ENCODE measurements at places on chromosomes 7 and 10.

- DNase-seq = no peak
These were observed 78.4 kb upstream of the LEP start for GRCh38 chr7:128162666-128163065.

GRCh38 chr7:133109816-133110215 is 27.9 kb upstream of the CHCHD3 start:
- no peak for DNase-seq

DNA sequence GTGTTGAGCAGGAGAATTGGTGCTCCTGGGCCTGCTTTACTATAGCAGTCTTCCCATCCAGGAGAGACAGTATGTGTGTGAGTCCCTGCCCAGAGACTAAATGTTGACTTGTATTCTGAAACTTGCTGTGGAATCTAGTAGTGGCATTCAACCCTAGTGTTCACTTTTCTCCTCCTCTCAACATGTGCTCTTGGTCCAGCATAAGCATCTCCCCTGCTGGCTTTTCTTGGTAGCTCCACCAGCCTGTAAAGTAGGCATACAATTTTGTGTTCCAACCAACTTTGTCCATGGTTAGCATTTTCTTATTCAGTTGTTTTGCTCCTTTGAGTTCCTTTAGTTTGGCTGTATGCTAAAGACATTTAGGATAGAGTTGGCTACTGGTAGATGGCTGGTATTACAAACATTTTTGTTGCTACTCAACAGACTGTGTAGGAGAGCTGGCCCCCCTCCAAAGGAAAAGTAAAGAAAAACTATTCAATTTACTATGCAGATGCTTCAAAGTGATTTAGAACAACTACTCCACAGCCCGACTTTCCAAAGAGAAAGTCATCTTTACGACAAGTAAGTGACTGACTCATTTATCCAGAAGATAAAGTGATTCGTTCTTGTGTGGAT is 46.0 kb downstream of the ASB4 start:
- no peak for DNase-seq

- DNase-seq = peak; percentile 17
These were observed 122.9 kb downstream of the RALA start for GRCh38 chr7:39746103-39746819.

GRCh38 chr7:129989466-129989865 is 36.7 kb upstream of the UBE2H start:
- DNase-seq = peak; percentile 59

DNA sequence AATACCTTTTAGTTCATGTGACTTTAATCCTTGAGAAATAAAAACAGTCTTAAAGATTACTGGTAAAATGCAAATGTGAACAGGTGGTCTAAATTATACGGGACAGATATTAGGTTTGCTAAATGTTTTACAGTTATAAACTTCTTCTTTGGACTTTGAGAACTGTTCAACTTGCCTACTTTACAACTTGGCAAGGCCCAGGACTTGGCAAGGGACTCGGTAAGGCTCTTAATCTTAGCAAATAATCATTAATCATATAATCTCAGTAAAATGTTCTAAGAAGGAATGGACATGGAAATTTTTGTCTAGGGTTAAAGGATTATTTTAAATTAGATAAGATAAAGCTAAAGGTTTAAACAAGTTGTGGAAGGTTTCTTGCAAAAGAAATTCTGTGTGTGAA is 4.8 kb upstream of the UBE2D4 start:
- no peak for DNase-seq

- no peak for DNase-seq
These were observed 53.9 kb upstream of the CREB5 start for GRCh38 chr7:28358423-28358868.

GRCh38 chr7:2577914-2578680 is 19.3 kb downstream of the IQCE start:
- DNase-seq = no peak

DNA sequence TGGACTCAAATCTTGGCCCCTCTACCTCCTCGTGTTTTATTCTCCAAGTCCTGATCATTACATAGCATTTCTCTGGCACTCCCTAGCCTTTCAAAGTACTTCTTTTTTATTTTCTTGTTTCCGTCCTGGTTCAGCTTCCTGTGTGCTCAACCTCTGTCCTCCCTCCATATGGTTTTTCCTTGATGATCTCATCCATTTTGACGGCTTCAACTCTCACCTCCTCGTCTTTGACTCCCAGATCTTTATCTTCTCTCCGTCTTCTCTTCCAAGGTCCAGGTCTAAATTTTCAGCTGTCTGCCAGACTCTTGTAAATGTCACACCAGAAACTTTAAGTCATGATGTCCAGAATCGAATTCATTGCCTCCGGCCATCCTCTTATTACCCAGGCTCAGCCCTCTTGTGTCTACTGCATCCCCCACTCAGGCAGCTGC is 23.3 kb upstream of the GFRA1 start:
- no peak for DNase-seq

DNA sequence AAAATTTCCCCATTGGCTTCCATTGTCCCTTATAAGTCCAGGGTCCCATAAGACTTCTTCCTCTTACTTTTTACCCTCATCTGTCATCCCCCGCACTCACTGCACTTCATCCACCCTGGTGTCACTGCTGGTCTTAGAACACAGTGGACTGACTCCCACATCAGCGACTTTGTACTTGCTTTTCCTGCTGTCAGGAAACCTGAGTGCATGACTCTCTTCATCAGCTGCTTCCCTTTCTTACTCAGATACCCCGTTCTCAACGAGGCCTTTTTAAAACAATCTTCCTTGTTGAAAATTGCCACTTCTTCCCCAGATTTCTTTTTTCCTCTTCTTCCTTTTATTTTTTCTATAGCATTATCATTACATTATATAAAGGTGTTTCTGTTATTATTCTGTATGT is 305.4 kb downstream of the SDK1 start:
- DNase-seq = no peak

GRCh38 chr7:21326241-21326640 is 101.6 kb upstream of the SP4 start:
- DNase-seq = no peak

- no peak for DNase-seq
These were observed 69.9 kb upstream of the FOXK1 start for GRCh38 chr7:4612237-4612636.

DNA sequence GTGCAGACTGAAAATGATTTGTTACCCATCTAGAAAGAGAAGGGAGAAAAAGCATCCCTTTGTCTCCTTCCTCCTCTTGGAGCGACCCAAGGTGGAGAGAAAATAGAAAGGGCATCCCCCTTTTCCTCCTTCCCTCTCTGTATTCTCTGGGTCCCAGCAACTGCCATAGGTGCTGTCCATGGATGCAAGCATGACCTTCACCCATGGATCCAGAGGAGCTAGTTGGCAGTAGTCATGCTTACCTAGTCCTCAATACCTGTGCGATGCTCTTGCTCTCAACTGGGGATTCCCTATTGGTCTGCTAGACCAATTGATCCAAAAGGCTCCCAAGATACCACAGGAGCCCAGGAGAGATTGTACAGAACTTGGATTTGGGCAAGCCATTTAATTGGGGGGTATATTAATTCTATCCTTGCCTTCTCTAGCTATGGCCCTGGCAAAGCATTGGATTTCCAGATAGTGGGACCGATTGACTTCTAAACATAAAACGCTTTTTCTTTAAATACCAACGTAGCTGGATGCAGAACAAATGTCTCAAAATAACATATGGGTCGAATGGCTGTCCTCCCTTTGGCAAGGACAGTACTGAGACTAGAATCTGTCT is 547.8 kb upstream of the IGFBP3 start:
- no peak for DNase-seq

DNA sequence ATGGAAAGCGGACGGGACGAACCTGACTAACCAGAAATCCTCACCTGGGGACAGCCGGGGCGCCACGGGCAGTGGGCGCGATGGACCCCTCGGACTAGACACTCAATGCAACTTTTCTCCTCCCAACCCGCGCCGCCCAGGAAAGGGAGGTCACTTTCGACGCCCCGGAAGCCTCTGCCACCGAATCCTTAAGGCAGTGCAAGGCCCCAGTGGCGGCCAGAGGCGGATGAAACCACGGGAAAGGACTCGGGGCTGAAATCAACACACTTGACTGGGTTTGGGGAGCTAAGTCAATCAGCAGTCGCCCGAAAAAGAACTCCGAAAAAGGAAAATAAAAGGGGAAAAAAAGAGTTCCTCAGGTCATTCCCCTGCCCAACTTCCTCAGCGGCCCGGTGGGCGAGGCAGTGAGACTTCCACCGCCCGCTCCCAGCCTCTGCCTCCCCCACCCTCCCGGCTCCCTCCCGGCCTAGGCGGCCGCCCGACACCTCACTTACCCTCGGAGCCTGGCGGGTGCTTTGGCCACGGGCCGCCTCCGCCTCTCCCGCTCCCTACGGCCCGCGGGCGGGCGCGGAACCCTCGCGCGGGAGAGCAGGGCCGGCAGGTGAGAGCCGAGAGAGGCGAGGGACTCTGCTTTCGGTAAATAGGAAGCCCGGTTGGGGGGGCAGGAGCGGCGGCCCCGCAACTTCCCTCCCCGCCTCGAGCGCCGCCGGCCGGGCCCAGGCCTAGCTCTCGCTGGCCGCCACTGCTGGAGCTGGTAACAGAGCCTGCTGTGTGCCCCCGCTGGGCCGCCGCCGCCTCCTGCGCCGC is 518 bp downstream of the WAPL start:
- DNase-seq = no peak

GRCh38 chr10:116848944-116849247 is 403 bp upstream of the ENO4 start:
- no peak for DNase-seq

DNA sequence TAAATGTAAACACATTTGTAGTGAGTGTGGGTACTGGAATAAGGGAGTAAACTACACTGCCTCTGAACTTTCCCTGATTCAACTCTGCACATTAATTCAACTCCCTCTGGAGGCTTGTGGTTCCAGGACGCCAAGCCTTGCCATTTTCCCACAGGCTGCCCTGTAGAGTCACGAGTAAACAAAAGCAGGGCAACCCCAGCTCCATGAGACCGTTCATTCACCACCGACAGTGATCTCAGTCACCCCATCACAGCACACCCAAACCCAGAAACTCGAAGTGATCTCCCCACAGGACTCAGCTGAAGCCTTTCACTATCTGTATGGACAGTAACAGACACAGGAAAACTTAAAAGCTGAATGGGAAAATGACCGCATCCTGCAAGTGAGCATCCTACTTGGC is 218.8 kb upstream of the FRMD4A start:
- no peak for DNase-seq

- DNase-seq = no peak
These were observed 17.2 kb upstream of the C10orf53 start for GRCh38 chr10:49662169-49662830.

- DNase-seq = no peak
These were observed 46.2 kb downstream of the CAV1 start for GRCh38 chr7:116571037-116571436.

- peak; percentile 12 for DNase-seq
These were observed 71.2 kb upstream of the FOXK1 start for GRCh38 chr7:4610768-4611467.

DNA sequence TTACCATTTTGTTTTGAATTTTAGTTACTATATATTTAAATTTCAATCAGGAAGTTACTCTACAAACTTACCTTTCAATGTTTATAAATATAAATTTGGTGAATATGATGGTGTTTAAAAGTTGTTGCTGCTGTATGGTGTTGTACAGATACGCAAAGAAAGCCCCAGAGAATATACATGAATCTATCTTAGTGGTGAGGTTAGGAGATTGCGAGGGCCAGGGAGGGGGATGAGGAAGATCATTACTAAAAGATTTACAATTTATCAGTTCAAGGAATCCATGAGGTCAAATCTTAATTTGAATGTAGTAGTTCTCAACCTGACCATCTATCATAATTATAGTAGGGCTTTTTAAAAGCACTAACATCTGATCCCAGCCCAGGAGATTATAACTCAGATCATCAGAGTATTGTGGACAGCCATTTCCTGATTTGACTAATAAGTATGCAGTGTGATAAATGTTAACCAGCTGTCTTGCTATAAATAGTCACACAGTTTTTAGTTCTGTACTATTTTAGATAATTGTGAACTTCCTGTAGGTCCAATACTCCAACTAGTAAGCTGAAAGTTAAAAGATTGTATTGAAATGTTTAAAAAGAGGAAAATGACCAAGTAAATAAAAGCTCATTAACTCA is 23.6 kb downstream of the FAM3C start:
- DNase-seq = no peak

- DNase-seq = no peak
These were observed 149.6 kb downstream of the TCF7L2 start for GRCh38 chr10:113099431-113100183.

- DNase-seq = no peak
These were observed 481.6 kb downstream of the SH2D4B start for GRCh38 chr10:81019029-81019890.

DNA sequence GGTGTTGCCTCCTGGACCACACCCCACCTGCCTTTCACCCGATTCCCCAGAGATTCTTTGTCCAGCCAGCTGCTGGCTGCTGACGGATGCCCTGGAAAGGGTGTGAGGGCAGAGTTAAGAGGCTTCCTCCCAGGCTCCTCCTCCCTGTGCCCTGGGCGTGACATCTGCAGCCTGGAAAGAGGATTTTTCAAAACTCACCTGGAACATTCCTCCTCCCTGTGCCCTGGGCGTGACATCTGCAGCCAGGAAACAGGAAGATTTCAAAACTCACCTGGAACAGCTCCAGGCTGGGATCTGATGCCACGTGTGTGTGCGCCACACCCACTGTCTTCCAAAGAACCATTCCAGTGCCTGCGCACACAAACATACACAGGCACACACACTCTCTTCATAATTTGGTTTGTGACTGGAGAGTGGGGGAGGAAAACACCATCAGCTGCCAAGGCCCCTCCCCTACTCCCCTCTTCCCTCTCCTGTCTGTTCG is 5.2 kb downstream of the MARVELD1 start:
- no peak for DNase-seq

GRCh38 chr10:132674311-132674710 is 111.6 kb downstream of the NKX6-2 start:
- DNase-seq = no peak

GRCh38 chr7:23377134-23377533 is 78.0 kb downstream of the MALSU1 start:
- DNase-seq = no peak

DNA sequence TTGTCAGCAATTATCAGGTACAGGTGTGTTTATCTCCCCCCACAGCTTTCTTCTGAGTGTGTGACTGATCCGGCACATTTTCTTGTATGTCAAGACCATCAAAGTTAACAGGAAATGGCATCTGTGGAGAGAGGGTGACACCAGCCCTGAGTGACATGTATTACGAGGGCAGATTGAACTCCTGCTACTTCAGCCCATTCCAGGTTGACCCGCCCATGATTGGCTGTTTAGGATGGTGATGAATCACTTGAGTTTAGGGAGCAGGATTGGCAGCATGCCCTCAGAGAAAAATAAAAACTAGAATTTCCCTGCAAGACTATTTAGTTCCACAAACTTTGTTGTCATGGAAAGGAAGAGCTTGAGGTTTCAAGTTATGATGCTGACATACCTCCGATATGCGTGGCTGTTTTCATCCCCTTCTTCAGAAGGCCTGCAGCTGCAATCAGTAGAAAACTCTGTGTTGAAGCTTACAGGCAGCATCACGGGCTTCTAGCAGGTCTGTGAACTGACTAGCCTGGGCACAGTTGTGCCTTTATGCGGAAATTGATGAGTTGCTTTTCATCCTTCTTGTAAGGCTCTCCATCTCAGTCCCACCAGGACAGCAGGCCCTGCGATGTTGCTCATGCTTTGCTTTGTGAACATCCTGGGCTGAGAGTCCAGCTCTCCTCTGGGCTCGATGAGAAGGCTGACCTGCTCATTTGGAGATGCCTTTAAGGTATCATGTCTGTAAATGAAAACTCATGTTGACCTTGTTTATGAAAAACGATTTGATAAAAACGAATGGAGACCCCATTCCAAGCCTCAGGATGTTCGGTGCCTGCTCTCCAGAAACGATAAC is 8.0 kb upstream of the CELF2 start:
- DNase-seq = no peak

- no peak for DNase-seq
These were observed 551.0 kb upstream of the FOXK1 start for GRCh38 chr7:4131063-4131462.
